ENCODE measurements at places on chromosomes 16 and 17. TPM values are rescaled to one million over a fixed set of nuclear protein-coding genes. Genes with fewer than 3 reads are reported as not detected.

The KRT31 gene
- total RNA-seq = not detected

The CENPT gene
- total RNA-seq = 24.4 TPM

The GPRC5C gene
- 328 TPM for total RNA-seq

The TEKT1 gene
- not detected for total RNA-seq

The KIF19 gene
- not detected for total RNA-seq

Data from Caki2 (cell line).